Stimulated activated CD4-positive, alpha-beta T cell treated with anti-CD3 and anti-CD28 coated beads, TNF-alpha, amount 100 ng/mL, for 48 hours (primary cell): ENCODE measurements at places on chromosomes 2 and 18.

DNA sequence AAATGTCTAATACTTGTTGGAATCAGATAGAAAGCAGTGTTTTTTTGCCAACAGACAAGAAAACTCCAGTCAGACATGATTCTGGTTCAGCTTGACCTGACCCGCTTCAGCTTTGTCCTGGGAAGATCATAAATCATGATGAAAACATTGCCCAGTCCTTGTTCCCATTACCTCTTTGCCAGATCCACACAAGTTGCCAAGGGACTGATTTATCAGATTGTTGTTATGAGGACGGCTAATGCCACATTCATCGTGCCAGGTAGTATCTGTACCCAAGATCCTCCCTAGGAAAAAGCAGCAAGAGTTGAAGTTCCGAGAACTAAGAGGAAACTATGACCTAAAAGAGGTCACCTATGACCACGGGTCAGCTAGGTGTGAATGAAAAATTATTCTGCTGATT lies 39.0 kb downstream of the SLC40A1 start:
- no peak for DNase-seq

DNA sequence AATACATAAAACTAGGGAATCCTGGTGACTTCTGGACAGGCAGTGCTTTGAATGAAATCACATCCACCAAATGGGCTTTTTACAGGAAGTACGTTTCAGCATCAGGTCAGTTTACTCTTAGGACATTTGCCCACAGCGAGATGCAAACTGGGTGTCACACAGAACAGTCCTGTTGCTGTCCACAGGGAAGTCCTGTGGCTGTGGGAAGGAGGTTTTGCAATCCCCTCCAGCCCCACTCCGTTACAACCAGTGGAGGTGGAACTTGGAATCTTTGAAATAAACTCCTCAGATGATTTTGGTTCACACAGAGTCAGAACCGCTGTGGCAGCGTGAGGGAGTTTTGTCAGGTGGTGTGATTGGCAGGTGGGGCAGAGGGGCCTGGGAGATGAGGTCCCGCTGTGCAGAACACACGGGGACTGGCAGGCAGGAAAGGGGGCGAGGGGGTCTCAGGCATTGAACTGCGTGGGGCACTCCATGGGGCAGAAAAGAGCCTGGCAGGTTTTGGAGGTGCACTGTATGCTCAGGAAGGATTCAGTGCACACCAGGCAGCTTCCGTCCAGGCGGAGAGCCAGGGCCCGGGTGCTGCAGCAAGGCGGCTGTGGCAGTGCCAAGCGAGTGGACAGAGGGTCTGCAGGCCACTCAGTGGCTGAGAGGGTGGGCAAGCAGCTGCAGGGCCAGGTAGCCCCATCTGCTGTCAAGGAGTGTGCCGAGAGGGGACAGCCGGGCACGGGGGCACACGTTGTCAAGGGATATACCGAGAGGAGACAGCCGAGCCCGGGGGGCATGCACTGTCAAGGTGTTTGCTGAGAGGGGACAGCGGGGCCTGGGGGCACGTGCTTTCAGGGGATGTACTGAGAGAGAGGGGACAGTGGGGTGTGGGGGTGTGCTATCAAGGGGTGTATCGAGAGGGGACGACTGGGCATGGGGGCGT lies 148.7 kb downstream of the LDLRAD4 start:
- no peak for DNase-seq

DNA sequence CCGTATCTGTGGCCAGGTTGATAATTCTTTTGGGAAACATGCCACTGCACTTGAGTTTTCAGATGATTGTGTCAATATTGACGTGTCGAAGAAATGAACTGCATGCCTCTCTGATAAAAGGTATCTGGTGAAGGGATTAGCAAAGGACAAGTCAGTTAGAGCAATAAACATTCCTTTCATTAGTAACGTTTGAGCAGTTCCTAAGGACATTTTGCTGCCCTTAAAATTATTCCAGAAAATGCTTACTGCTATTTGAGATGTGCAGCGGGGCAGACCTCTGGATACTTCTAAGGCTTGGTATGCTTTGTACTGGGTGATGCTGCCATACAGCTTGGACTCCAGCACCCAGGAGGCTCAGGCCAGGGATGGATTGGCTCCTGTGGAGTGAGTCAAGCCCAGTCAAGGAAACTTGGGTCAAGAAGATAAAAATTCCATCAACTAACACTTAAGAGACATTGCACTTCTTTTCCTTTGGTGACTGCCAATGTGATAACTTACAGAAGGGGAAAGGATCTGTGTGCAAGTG lies 166.7 kb downstream of the FHOD3 start:
- no peak for DNase-seq

DNA sequence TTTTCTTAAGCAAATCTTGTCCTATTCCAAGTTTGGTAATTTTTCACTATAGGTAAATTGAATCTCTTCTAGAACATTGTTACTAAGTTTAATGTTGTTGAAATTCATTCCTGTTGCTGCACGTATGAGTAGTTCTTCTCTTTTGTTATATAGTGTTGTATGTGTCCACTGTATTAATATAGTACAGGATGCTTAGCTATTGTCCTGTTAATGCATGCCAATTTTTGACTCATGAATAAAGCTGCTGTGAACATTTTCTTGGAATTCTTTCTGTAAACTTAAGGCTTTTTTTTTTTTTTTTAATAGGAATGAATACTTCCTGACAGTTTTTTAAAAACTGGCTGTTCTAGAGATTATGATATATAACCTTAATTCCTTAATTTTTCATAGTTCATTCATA lies 326.9 kb downstream of the SLC4A3 start:
- no peak for DNase-seq

- DNase-seq = no peak
Measured at GRCh38 chr2:165017966-165018596, 62.8 kb upstream of the SLC38A11 start.

GRCh38 chr2:212619954-212620353 lies 81.4 kb upstream of the ERBB4 start:
- no peak for DNase-seq

DNA sequence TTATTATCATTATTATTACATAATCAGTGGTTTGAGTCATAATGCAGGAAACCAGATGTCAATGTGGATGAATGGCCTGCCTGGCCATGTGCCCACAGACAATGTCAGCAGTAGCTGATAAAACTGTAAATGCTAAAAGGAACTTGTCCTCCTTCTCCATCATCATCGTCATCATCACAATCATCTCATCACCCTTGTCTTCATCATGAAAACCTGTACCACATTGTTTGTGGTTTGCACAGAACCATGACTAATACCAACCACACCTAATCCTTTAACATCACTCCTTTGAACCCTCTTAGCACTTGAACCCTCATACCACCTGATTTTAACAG lies 96.0 kb downstream of the HNMT start:
- DNase-seq = no peak

DNA sequence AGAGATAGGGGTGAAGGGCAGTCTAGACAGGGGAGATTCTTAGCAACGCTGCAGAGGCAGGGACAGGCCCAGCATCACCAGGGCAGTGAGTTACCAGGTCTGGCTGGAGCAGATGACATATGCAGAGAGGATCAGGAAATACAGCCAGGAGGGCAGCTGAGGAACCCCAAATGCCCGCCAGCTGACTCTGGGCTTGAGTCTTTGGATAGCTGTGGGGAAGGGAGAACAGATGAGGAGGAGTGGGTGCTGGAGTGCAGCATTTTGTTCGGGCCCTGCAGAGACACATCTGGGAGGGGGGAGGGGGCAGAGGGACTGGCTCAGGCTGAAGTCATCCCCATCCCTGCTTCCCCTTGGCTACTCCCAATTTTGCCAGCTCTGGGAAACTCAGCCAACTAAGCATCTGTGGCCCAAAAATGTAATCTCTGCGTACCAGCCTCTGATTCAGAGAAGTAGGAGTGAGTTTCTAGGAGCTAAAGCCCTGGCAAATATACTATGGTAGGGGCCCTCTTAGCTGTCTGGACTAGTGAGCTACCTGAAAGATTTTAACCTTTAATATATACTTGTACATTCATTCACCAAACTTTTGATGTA lies 214.5 kb downstream of the ZBTB7C start:
- DNase-seq = no peak

DNA sequence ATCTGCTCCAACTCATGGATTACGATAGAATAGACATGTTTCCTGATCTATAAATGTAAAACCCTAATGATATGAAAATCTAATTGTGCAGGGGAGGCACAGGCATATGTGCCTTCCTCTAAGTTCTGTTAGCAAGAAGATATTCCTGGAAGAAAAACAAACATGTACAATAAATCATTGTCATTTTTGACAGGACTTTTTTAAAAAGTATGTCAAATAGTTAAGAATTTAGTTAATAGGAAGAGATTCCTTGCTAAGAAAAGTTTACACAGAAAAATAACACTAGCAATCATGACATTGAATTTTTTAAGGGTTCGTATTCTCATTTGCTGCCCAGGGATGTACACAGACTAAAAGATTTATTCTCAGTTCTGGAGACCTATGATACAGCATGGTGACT lies 15.3 kb upstream of the CREB1 start:
- DNase-seq = no peak

- no peak for DNase-seq
Measured at GRCh38 chr18:37717098-37717497, 151.5 kb upstream of the CELF4 start.

- no peak for DNase-seq
Measured at GRCh38 chr2:83217854-83218253, 1241.2 kb downstream of the SUCLG1 start.

DNA sequence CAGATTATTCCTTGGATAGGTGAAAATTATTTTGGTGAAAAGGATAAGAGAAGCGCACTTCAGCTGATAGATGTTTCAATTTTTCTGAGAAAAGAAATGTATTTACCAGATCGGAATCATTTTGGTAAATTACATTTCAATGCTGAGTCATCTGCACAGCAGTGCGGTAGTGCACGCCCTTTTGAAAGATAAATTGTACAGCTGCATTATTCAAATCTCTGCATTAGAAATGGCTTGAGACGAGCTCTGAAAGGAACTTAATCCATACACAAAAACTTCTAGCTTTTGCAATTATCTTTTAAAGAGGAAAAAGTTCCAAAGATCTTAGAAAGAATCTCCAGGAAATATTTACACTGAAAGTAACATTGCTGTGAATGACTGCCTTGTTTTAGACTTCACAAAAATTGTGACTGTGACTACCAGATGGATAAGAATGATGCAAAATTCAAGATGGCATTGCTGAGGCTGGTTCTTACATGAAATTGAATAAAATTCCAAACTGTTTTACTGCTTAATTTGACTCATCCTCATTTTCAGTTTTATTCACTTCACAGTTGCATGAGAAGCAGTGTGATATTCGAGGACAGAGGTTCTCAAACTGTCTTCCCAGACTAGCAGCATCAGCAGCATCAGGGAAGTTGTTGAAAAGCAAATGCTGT lies 161.7 kb downstream of the RND3 start:
- DNase-seq = no peak

DNA sequence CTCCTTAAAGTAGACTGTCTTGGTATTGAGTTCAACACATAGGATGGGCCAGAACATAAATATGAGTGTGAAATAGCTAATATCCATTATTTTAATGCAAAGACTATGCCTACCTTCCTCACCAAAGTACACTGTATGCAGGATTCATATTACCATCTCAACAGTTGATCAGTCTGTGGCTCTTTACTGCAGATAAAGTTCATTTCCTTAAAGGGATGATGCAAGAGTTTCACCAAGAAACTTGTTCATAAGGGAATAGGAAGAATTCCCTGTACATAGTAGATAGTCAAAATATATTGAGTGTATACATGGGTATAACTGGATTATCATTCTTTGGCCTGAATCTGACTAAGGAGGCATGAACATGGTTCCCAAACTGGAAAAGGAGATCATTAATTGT lies 35.0 kb downstream of the MARS2 start:
- no peak for DNase-seq

GRCh38 chr2:199128476-199129229 lies 329.1 kb downstream of the SATB2 start:
- no peak for DNase-seq

DNA sequence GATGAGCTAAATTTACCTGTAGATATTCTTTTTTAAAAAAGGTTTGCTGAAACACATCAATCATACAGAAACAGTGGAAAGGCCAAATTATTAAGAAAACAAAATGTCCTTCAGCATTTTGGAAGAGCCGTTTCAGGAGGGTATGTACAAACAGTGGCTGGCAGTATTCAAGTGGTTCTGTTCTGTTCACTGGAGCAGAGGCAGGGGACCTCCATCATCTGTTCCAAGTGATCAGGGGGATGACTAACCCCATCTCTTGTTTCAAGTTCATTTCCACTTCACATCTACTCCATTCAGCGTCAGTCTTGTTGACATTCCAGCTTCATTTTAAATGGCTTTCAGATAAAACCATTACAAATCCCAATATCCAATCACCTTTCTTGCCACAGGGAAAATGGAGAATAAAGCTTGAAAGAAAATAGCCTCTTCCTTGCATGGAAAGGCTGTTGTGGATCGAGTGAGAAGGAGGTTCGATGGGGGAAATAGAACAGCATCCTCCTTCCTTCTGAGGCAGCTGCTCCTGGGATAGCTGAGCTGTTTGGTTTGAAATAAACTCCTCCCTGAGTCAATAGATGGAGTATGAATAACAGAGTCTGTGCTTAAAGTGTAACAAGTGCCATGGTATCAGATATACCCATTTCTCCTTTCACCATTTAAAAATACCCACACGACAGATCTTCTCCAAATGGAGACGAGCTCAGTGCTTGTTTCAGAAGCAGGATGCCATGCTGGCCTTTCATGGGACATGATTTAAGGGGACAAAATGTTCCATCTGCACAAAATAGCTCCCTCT lies 63.7 kb upstream of the OTOF start:
- DNase-seq = no peak

DNA sequence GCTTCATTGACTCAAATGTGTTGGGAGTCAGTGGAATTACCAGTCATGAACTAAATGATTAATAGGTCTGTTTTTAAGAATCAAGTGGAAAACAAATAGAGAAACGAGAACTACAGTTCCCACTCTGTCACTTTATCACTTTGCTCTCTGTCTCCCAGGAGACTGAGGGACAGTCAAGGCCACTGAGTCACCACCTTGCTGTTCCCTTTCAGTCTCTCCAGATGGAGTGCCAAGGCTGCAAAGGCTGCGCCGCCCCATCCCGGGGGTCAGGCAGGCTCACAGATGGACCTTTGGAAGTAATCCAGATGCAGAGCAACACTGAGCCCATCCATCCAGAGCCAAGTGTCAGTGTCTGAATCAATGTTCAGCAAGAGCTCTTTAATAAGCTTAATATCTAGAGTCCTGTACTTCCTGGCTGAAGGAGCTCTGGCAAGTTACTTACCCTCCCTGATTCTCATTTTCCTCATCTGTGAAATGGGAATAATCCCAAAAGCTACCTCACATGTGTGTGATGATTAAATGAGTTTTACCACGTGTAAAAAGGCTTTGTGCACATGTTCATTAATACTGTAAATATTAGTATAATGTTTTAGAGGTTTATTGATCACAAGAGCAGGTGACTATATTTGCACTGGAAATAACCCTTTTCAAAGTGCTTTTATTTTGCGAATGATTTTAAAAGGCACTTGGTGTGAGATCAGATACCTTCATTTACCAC lies 43.0 kb upstream of the EFEMP1 start:
- DNase-seq = no peak

DNA sequence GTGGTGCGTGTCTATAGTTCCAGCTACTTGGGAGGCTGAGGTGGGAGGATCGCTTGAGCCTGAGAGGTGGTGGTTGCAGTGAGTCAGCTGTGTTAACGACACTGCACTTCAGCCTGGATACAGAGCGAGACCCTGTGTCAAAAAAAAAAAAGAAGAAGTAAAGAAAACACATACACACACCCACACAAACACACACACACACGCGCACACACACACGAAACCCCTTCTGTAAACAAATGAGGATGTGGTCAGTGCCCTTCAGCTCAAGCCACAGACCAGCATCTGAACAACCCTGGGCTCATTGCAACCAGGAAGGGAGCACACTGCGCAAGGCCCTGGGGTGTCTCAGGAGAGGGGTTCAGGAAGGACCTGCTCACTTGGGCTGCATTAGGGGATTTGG lies 47.9 kb upstream of the KCNF1 start:
- no peak for DNase-seq
